Erythroblast (primary cell): ENCODE measurements at places on chromosomes 7 and 10.
A peak's percentile ranks its signal among the peaks of the same experiment; 100 is the strongest.

DNA sequence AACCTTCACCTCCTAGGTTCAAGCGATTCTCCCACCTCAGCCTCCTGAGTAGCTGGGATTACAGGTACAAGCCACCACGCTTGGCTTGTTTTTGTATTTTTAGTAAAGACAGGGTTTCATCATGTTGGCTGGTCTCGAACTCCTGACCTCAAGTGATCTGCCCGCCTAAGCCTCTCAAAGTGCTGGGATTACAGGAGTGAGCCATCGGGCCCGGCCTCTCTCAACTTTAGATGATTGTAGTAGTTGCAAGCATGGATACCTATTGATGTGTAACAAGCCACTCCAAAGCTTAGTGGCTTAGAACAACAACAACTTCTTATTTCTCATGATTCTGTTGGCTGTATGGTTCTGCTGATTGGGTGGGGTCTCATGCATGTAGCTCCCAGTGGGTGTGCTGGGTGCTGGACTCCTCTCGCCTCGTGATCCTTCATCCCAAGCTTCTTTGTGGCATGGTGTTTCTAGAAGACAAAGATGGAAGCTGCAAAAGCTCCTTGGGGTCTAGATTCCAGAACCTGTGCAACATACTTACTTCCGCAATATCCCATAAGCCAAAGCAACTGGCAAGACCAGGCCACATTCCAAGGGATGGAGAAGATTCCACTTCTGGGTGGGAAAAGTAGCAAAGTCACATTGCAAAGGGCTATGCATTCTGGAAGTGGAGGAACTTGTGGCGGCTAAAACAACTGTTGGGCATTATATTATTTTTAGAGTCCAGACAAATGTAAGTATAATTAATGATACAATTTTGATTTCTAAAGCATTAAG lies 37.9 kb downstream of the SKIDA1 start:
- DNase-seq: no peak

DNA sequence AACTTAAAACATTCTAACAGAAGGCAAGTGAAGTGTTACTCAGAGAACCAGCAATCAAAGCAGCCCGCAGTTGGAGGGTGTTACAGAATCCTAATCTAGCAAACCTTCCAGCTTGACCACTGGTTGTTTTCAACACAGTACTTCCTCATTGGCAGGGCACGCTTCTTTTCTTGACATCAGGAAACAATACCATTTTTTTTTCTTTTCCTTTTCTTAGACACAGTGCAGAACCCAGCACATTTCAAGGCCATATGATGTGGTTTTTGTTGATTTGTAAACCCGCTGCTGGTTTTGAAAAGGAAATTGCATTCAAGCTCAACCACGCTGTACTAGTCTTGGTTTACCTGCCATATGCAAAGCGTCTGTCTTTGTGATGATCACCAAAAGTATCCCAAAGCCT lies 33.4 kb downstream of the RHOBTB1 start:
- DNase-seq: no peak

- DNase-seq: no peak
Observed at GRCh38 chr7:29145553-29146056, 732 bp downstream of the CPVL start.

DNA sequence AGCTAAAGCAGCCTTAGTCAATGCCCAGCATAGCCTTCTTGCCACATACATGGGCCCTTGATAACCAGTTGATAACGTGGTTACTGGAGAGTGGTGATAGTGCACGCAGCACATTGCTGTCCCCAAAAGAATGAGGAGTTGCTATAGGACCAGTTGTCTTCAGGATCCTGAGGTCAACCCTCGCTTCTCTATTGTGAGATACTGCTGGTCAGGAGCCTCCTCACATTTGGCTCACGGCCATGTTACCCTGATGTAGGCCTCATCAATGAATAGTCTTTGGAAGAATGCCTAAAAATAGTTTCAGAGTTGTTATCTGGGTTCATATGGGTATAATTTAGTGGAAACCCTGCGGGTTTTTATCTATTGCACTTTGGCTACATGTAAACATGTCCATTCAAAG lies 230.7 kb downstream of the VTI1A start:
- DNase-seq: peak; percentile 93

DNA sequence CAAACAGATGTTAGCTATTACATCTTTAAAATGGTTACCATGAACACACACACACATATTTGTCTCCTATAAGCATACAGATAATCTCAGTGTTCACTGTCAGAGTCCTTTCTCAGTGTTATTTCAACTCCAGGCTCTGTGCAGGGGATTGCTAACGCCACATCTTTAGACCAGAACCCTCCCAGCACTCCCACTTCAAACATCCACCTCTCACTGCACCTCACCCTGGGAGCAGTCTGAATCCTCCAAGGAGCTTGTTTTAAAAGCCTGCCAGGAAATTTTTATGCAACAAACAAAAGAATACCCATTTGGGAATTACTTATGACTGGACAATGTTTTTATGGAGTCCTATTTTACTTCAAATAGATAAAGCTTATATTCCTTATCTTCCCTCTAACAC lies 107.4 kb downstream of the PARD3 start:
- DNase-seq: no peak

DNA sequence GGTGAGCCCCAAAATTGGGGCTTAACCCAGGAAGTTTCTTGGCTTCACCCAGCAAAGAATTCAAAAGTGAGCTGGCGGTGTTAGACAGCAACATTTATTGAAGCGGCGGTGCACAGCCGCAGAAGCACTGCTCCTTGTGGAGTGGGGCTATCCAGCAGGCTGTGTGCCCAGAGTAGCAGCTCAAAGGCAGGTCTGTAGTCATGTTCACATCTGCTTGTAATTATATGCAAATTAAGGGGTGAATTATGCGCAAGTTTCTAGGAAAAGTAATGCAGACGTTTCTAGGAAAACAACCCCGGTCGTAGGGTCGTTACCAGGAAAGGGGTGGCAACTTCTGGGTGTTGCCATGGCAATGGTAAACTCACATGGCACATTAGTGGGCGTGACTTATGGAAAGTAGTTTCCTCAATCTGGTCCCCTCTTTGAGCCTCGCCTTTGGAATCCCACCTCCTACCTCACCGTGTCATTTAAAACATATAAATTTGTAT lies 13.7 kb upstream of the KBTBD2 start:
- peak; percentile 87 for DNase-seq

GRCh38 chr10:47133871-47134570 lies 166.0 kb upstream of the GDF10 start:
- no peak for DNase-seq

DNA sequence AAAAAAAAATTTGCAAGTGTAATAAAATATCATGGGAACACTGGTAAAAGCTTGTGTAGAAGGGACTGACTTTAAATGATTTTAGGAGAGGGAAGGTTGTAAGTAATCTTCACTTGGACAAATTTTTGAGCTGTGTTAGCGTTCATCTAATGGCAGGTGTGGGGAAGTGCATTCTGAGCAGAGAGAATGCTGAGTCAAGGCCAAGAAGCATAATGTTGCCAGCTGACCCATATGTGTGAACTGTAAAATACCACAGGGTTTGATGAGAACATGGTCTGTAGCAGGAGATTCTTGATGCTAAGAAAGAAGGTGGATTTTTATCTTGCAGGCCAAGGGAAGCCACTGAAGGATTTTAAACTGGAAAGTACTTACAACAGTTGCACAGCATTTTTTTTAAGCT lies 98.2 kb upstream of the ZNF32 start:
- no peak for DNase-seq

GRCh38 chr7:34247468-34247867 lies 342.1 kb downstream of the BMPER start:
- no peak for DNase-seq

GRCh38 chr10:124706462-124707143 lies 37.6 kb downstream of the FAM53B start:
- DNase-seq: peak; percentile 48

DNA sequence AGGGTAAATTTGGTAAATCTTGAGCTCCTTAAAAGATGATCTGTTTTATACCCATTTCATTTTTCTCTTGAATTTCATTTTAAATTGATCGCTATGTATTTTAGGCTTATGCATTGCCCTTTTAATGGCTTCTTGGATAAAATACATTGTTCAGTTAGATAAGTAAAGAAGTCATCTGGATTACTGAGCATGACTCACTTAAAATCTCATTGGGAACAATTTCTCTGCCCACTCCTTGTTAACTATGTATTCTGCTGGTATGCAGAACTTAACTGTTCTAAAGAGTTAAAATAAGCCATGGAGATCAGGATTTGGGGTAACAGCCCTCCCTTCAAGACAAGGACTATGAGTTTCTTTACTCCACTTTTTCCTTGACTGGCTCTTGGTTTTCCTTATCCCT lies 134.2 kb downstream of the SND1 start:
- no peak for DNase-seq

- DNase-seq: no peak
Observed at GRCh38 chr7:97439637-97440214, 292.2 kb upstream of the TAC1 start.

DNA sequence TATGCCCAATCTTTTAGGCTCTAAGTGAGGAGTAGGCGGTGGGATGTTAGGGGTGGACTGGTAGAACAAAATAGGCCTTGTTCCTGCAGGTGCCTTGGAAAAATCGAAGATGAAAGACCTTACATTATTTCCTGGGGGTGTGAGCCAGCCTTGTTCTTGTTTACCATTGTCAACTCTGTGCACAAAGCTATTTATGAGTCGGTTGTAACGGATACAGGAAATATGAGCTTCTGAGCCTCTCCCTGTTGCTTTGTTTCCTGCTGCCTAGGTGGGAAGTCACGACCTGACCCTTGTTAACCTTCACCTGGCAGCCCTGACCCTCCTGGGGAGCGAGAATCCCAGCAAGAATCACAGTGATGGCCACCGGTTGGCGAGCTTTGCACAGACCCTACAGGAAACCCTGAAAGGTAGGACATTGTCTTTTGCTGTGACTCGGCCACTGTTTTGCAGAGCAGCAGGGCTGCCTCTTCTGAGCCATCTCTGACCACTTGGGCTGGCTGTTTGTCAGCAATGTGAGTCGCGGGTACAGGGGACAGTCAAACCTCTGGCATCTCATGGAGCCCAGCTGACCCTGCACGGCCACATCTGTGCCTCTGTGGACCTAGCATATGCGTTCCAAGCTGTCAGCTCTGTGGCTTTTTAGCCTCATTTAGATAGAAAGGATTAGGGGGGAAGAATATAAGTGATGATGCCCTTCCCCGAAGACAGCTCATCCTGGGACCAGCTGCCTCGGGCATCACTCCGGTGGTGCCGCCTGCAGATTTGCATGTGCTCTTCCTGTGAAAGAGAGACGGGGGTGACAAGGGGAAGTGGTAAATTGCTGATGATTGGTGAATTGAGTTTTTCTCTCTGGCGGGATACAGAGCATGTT lies 102.1 kb upstream of the ANLN start:
- no peak for DNase-seq

DNA sequence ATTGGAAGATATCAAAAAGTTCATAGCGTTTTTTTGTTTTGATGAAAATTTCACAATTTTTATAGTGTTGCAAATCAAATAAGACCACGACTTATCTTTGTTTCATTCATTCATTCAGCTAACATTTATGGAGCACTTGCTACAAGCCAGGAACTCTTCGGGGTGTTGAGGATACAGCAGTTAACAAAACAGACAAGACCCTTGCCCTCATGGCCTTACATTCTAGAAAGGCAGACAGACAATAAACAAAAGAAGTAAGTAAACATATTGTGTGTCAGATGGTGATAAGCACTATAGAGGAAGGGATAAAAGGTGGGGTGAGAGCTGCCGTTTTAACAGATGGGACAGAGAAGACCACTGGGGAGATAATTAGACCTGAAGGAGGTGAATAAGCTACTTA lies 41.6 kb upstream of the GSAP start:
- no peak for DNase-seq

DNA sequence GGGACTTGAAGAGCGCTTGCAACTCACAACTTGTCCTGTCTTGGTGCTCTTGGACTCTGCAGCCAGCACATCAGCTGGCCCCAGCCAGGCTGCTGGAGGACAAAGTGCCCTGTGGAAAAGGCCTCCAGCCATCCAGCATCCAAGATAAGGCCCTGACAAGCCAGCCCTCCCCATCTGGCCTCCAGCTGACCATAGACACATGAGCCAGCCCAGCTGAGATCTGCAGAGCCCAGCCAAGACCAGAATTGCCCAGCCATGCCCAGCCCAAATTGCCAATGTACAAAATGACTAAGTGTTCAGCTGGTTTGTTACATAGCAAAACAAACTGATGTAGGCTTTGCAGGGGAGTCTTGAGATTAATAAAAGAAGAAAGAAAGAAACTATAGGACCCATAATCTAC lies 36.0 kb upstream of the FRMD4A start:
- DNase-seq: no peak

GRCh38 chr10:118266098-118266748 lies 75.9 kb downstream of the FAM204A start:
- DNase-seq: no peak

DNA sequence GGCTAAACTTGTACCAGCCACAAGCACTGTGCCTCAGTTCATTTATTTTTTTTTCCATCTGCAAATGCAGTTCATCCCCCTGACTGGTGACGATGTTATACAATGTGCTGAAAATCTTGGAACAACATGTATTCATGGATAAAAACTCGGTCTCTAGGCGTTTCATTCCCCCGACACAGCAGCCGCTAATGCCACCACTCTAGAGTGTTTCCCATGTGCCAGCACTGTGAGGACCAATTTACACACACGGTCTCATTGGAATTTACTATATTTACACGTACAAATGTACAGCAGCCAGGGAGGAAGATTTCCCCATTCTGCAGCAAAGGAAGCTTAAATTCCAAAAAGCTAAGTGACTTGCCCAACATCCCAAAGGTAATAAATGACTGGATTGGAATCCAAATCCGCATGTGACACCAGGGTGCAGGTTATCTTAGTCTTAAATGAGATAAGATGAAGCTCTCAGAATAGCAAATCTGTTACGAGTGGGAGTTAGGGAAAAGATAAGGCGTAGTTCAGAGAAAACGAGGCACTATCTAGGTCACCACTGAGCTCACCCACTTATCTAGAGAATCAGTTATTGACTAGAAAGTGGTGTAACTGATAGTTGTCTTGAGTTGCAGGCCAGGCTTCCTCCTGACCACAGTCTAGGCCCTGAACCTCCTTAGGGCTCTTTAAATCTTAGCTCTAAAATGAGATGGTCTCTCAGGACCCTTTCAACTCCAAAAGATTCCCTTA lies 36.7 kb downstream of the FAM107B start:
- no peak for DNase-seq

GRCh38 chr7:28182071-28182471 lies 1.5 kb upstream of the JAZF1 start:
- peak; percentile 92 for DNase-seq

DNA sequence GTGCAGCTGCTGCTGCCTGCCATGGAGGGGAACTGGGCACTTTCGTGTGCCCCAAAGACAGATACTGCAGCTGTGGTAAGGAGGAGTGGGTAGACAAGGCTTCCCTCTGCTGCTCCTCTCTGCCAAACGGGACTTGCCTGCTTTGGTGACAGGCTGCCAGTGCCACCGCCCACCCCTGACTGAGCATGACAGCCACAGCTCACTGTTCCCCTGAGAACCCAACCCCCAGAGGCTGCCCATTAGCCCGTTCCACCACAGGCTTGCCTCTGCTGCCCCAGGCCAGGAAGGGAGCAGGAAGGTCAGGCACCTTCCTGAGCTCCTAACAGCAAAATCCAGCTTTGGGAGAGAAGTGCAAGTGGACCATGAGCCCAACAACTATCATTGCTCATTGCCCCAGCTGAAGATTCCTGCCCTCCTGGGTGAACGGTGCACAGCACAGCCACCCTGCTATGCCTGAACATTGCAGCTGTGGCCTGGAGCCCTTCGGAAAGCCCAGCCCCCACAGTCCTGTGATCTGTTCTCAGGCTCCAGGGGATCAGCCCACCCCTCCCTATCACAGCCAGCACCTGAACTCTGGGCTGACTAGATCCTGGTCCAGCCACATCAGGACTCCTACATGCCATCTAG lies 58.7 kb upstream of the ANTXRL start:
- DNase-seq: no peak
